ENCODE measurements at places on chromosomes 11 and 22. TPM values are rescaled to one million over a fixed set of nuclear protein-coding genes. Genes with fewer than 3 reads are reported as not detected.

Gene SLC35E4
- total RNA-seq, result 9.2 TPM

DNA sequence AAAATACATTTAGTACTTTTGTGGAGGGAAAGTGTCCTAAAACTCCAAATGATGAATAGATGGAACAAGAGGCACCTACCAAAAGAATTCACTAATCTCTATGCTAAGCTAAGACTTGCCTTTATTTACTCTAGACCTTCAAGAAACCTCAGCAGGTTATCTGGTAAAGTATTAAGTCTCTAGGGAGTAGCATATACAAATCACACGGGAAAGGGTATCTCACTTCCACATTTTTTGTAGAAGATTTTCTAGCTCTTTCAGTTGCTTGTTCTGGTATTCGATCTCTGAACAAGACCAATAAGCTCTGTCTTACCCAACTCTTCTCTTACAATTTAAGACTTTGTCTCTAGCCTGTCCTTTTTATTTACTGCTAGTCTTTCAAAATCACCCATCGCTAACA lies 18.1 kb upstream of the CADM1 start:
- DNase-seq, result no peak

DNA sequence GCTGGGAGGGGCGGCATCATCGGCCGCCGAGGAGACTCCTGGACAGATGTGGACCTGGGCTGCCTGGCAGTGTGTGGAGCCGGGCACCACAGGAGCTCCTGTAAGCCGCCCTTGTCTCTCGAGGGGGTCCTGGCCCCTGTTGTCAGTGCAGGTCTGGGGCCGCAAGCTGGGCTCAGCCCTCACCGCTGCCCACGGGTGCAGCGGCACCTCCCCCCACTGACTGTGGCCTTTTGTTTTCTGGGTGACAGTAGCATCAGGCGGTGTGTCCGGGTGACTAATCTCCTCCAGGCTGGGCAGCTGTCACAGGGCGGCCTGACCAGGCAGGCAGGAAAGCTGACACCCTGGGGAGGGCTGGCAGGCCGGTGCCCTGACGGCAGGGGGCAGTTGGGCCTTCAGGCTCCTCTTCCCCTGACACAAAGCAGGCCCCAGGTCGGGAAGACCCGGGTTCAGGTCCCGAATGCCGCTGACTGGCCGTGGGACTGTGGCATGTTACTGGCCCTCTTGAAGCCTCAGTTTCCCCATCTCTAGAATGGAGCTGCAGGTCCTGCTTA lies 16.3 kb downstream of the DGKZ start:
- DNase-seq, result no peak

Gene DDX25
- 0.54 TPM for total RNA-seq

Gene CEND1
- not detected for total RNA-seq

DNA sequence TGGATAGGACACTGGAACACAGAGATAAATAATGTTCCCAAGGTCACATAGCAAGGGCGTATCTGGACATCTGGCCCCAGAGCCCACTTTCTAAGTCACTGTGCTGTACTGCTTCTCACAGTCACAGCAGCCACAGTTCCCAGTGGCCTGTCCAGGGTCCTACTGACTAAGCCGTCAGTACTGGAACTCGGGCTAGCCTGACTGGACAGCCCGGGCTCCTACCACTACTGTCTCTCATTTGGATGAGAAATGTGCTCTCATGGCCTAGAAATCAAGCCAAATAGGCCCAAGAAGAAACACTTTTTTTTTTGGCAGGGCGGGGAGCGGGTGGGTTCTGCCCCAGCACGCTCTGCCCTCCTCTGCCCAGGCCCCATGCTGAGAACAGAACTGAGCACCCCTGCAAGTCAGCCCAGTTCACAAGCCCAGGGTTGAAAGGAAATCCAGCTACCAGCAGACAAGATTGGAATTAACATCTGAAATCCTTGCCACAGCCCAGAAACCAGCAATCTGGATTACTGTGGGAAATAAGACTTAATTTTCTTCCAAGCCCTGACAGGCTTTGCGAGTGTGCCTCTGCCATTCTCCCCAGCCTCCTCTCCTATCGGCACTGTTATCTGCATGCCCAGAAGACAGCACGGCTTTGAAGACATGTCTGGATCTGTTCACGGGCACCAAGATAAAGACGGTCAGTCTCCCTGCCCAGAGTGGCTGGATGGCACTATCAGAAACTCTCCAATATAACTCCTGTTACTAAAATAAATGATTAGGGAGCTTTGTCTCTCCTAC lies 182.9 kb upstream of the NCAM1 start:
- DNase-seq, result no peak

DNA sequence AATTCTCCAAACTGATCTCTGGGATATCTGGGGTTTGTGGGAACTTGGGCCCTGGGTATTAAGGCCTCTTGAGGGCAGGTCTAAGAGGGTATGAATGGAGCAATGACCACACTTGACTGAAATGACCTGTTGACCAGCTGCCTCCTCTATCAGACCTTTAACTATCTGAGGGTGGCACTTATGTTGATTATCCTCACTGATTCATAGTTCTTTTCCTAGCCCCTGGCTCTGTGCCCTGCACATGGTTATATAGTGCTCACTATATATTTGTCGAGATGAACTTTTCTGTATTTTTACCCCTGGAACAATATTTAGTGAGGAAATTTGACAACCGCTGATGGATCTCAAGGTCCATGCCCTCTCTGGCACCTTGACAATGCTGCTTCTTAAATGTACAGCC lies 305.5 kb upstream of the PLET1 start:
- DNase-seq, result no peak

- no peak for DNase-seq
These were observed 116.8 kb upstream of the NNMT start for GRCh38 chr11:114179234-114179941.

- no peak for DNase-seq
These were observed 201.8 kb upstream of the E2F8 start for GRCh38 chr11:19442554-19442910.
